ENCODE measurements at places on chromosomes 7 and 10.

- peak; percentile 35 for DNase-seq
- H3K27ac ChIP-seq = no peak overlapping the region
- H3K27me3 ChIP-seq = no peaks in the 10 kb centered on the region
- H3K4me1 ChIP-seq = peaks cover 4% of the 10 kb centered on the region
Measured at GRCh38 chr10:79024720-79025198, 44.0 kb upstream of the ZMIZ1 start.

DNA sequence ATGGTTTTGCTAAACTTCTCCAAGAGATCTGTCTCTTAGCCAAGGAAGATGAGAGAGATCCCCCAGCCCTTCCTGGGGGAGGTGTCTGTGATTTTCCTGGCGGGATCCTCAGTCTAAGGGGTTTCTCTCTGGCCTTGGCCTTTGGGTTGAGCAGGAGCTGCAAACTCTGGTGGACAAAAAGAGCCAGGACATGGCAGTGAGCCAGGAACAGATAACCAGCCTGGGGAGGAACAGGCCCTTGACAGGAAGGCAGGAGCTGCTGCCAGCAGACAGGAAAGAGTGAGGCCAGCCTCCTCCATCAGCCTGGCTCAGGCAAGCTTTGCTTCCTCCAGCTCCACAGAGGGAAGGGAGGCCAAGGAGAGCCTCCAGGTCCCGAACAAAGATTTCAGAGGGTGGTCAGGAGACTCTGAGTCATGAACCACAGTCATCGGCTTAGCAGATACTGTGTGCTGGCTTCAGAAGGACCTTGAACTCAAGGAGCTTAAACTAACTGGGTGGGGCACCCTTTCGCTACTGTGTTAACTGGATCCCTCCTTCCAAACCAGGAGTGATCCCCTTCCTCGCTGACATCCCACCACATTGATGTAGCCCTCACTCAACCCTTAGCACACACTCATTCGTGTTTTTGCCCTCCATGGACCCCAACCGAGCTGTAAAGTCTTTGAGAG lies 34.7 kb downstream of the DDIT4 start:
- no peaks in the 10 kb centered on the region for H3K27me3 ChIP-seq
- no peak for DNase-seq
- H3K4me1 ChIP-seq = peaks cover 58% of the 10 kb centered on the region
- no peak overlapping the region for H3K4me3 ChIP-seq

GRCh38 chr7:1703441-1703840 lies 33.4 kb downstream of the ELFN1 start:
- H3K4me1 ChIP-seq = no peaks in the 10 kb centered on the region
- no peak overlapping the region for H3K4me3 ChIP-seq
- H3K27me3 ChIP-seq = no peaks in the 10 kb centered on the region
- no peak overlapping the region for H3K27ac ChIP-seq

GRCh38 chr7:140639366-140640053 lies 1.1 kb downstream of the DENND2A start:
- peak overlapping the region; percentile 83 for H3K27ac ChIP-seq
- H3K4me3 ChIP-seq = peak overlapping the region; percentile 59
- peaks cover 35% of the 10 kb centered on the region for H3K4me1 ChIP-seq
- H3K27me3 ChIP-seq = peaks cover 54% of the 10 kb centered on the region

DNA sequence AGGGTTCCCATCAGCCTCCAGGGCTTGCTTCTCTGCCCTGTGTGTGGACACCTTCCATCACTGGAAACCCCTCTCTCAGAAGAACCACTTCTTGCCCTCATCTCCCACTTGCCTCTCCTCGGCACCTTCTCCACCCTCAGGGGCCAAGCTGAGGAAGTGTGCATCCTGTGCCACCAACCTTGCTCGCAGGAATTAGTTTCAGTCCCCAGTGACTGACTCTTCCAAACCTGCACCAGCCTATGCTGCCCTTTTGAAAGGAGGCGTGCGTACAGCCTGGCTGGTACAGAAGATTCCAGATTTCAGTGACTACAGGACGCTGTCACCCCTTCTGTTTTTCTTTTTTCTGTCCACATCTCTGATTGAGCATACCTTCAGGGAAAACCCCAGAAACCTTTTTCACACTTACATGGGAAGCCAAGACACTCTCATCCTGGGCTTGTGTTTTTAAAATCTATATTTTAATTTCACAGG lies 67.1 kb downstream of the IKZF1 start:
- H3K36me3 ChIP-seq = peaks cover 3% of the 10 kb centered on the region
- no peaks in the 10 kb centered on the region for H3K4me1 ChIP-seq
- no peak overlapping the region for H3K4me3 ChIP-seq
- no peak overlapping the region for H3K27ac ChIP-seq
- DNase-seq = no peak
